ENCODE measurements at places on chromosomes 16 and 17.

GRCh38 chr17:67931227-67931626, 65.0 kb downstream of the C17orf58 start:
- no peak for DNase-seq

DNA sequence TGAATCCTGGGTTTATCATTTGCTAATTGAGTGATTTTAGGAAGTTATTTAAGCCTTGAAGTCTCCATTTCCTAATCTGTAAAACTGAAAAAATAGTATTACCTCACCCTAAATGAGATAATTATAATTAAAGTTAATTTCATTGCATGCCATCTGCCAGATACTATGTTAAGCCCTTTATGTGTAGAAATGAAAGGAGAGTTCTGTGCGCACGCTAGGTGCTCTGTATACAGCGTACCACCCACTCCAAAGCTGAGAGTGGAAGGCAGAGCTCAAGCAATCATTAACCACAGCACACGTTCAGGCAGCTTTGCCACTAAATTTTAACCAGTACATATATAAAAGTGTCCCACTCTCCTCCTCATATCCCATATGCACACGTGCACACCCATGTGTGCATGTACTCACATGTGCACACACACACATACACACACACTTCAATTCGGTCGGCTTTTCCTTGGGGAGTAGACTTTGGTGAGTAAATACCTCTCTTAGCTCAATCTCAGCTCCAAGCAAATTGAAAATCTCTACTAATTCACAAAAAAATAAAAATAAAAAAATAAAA, 204.8 kb downstream of the GRIN2A start:
- no peak for DNase-seq

- DNase-seq: no peak
Measured at GRCh38 chr16:17350207-17350606, 120.6 kb downstream of the XYLT1 start.

- DNase-seq: no peak
Measured at GRCh38 chr16:11312718-11313492, 31.8 kb upstream of the PRM1 start.

- no peak for DNase-seq
Measured at GRCh38 chr16:64656471-64656870, 465.4 kb downstream of the CDH11 start.

DNA sequence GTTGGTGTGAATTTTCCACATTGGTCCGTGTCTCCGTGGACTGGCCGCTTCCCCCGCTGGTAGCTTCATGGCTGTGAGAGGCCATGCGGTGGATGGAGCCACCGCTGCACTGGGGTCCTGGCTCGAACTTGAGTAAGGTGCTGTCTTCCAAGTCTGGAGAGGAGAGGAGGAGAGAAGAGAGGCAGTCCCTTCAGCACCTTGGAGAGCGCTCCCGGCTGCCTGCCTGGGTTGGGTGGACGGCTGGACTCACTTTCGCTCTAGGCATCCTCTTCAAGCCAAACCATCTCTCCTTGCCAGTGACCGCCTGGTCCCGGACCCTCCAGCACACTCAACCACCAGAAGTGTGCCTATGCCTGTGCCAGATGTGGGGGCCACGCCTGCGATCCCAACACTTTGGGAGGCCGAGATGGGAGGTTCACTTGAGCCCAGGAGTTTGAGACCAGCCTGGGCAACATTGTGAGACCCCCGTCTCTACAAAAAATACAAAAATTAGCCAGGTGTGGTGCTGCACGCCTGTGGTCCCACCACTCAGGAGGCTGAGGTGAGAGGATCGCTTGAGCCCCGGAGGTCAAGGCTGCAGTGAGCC, 6.2 kb downstream of the JPH3 start:
- DNase-seq: peak; percentile 44

- DNase-seq: peak; percentile 97
Measured at GRCh38 chr17:2592971-2593820, at the start of gene PAFAH1B1. Gene PAFAH1B1 (plus strand): TSS chr17:2593654. CDS start chr17:2638289, 44,635 bp downstream.

GRCh38 chr17:75047398-75048098, 523 bp downstream of the KCTD2 start:
- peak; percentile 49 for DNase-seq

DNA sequence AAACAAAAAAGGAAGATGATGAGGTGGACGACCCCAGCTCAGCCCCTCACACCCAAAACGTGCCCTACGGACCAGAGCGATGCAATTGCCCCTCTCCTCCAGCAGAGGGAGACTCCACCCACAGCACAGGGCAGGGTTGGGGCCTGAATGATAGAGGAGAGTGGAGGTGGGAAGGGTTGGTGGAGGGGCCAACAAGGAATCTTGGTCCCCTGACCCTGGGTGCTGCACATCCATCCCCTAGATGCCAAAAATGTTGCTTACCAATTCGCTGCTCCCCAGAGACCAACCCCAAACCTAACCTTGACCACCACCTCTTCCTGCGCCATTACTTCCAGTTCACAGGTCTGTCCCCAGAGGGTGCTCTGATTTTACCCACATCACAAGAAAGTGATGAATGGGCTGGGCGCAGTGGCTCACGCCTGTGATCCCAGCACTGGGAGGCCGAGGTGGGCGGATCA, 12.9 kb downstream of the P2RX5 start:
- peak; percentile 61 for DNase-seq

GRCh38 chr17:57915544-57915943, 39.7 kb downstream of the CUEDC1 start:
- DNase-seq: no peak

GRCh38 chr17:80409626-80410025, 5.3 kb upstream of the ENDOV start:
- DNase-seq: no peak

DNA sequence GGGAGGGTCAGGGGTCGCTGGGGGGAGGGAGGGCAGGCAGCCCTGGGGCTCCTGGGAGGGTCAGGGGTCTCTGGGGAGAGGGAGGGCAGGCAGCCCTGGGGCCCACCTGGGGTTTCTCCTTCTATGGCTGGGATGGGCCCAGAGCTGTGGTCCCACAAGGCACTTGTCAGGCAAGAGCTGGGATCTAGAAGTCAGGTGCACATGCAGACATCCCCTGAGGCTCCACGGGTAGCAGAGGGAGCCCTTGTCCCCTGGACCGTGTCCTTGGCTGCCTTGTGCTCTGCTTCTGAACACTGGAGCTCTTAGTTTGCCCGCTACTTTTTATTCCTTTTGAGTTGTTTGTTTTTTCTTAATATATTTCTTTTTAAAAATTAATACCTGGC, 1.8 kb downstream of the TUBB3 start:
- DNase-seq: no peak

GRCh38 chr16:84520725-84521496, 16.5 kb upstream of the MEAK7 start:
- no peak for DNase-seq

- DNase-seq: no peak
Measured at GRCh38 chr16:51559901-51560300, 408.8 kb upstream of the SALL1 start.

DNA sequence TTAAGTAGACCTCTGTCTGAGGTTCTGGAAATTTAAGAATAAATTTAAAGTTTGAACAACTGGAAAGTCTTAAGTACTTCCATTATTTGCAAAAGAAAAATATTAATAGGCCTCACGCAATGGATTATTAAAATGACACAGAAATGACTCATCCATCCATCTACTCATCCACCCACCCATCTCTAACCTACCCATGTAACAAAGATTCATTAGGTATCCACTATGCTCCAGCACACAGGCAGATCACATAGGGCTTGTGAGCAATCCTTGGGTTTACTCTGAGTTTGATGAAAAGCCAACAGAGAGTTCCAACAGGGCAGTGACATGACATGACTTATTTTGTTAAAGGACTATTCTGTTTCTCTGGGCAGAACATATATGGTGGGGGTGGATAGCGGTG, 93.3 kb downstream of the HELZ start:
- DNase-seq: no peak

DNA sequence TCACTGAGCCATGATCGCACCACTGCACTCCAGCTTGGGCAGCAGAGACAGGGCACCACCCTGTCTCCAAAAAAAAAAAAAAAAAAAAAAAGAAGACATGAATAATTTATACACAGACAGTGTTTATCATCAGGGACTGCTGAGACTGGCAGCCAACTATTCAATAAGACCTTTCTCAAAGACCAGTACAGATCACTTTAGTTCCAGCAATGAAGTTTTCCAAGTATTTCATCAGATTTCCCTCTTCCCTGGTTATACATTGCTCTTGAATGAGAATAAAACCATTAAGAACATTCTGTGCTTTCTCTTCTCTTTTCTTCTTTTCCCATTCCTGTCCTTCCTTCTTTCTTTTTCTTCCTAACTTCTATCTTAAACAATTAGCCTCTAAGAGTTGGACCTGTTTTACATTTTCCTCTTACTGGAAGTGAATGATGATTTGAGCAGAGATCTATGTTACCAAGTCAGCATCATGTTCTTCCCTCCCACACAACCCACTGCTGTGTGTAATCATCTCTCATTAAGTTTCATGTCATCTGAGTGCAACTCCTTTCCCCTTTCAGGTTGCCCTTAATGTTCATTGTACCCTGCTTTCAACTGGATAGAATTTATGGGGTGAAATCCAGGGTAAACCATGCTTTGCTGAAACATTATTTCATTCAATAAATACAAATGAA, 35.9 kb upstream of the SMIM36 start:
- no peak for DNase-seq

GRCh38 chr17:42365136-42365535, 23.1 kb downstream of the STAT3 start:
- peak; percentile 44 for DNase-seq

DNA sequence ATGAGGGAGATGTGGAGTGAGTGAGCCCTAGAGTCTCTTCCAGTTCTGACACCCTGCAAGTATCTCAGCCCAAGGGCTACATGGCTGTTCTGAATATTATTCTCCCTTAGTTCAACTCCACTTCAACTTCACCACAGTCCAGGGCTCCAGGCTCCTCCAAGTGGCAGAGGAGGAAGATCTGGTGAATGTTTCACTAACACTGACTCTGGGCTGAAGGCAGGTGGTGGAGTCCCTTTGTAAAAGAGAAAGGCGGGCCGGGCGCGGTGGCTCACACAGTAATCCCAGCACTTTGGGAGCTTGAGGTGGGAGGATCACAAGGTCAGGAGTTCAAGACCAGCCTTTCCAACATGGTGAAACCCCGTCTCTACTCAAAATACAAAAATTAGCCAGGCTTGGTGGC, 13.6 kb downstream of the CCDC92B start:
- no peak for DNase-seq

DNA sequence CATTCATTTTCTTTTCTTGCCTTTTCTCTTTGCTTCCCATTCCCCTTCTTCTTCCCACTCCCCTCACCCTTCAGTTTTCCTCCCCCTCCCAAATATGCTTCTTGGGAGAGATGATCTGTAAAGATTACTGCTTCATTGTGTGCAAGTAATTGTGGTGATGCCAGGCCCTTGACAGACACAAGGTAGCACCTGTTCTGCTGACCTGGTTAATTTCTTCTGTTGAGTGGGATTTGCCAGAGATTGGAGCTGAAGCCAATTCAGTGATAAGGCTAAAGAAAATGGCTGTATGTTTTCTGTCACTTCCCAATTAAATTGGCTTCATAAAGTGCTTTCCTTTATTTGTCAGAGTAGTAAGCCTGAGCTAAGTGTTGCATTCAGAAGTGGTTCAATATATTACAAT, 44.5 kb downstream of the AATF start:
- no peak for DNase-seq

GRCh38 chr17:28247671-28248555, 71.1 kb upstream of the TMEM97 start:
- no peak for DNase-seq

- DNase-seq: peak; percentile 15
Measured at GRCh38 chr17:27762527-27763305, 37.6 kb downstream of the NOS2 start.

DNA sequence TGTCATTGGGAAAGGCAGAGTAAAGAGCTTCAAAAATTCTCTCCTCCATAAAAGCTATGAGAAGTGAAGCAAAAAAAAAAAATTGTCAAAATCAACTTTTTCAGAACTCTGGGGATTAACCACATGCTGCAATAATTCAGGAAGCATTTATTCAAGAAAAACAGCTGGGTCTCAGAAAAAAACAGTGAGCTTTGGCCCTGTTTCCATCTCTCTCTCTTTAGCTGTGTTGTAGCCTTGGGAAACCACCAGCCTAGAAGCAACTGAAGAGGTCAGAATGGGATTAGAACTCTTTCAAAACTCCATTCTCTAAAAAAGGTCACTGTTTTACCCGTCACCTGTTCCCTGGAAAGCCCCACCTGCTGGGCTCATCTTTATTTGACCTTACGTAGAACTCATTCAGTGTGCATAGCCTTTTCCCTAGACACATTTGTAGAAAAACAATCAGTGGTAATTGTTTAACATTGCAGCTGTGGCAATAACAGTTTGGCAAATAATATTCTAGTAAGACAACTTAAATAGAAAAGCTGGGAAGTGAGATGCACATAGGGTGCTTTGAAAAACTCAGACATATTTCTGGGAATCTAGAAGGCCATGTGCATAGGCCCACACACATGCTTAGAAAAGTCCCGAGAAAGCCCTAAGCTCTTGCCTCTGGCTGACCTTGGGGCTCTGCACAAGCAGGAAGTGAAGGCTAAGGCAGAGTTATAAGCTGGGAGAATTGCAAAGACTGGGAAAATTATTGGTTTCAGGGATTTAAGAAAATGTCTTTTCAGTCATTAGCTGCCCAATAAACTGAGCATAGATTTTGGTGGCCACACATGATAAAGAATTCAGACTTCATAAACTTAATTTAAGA, 18.0 kb downstream of the SLC5A11 start:
- no peak for DNase-seq

DNA sequence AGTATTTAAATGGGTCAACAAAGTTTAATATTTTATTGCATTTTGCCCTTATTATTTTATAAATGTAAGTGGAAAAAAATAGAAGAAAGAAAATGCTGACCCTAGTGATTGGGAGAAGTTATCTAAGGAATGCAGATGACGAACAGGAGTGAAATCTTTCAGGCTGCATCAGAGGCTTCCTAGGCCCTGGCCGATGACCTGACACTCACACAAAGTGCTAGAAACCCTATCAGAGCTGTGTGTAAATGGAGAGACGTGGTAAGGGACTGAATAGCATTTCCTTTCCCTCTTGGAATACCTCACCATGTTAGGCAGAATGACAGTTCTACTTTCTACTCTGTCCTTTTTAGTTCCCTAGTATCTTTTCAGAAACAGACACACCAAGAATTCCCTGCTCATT, 44.9 kb upstream of the CNEP1R1 start:
- DNase-seq: no peak
